ENCODE measurements at places on chromosomes 13 and 19.

GRCh38 chr13:70311191-70311590, 202.9 kb upstream of the KLHL1 start:
- no peak for DNase-seq

GRCh38 chr13:112893570-112894422, 75.2 kb upstream of the MCF2L start:
- no peak for DNase-seq

DNA sequence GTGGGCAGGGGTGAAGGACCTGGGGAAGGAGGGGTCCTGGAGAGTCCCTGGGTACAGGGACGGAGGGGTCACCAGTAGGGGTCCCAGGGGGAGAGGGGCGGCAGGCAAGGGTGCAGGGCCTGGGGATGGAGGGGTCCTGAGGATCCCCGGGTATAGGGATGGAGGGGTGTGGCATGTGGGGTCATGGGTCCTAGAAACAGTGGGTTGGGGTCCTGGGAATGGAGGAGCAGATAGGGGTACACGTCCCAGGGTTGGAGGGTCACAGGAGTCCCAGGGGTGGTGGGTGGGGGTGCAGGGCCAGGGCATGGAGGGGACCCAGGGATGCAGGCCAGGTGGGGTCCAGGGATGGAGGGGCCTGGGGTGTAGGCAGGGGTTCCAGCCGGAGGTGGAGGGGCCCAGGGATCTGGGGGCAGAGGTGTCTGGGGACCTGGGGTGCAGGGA, 1.4 kb downstream of the BTBD2 start:
- no peak for DNase-seq

DNA sequence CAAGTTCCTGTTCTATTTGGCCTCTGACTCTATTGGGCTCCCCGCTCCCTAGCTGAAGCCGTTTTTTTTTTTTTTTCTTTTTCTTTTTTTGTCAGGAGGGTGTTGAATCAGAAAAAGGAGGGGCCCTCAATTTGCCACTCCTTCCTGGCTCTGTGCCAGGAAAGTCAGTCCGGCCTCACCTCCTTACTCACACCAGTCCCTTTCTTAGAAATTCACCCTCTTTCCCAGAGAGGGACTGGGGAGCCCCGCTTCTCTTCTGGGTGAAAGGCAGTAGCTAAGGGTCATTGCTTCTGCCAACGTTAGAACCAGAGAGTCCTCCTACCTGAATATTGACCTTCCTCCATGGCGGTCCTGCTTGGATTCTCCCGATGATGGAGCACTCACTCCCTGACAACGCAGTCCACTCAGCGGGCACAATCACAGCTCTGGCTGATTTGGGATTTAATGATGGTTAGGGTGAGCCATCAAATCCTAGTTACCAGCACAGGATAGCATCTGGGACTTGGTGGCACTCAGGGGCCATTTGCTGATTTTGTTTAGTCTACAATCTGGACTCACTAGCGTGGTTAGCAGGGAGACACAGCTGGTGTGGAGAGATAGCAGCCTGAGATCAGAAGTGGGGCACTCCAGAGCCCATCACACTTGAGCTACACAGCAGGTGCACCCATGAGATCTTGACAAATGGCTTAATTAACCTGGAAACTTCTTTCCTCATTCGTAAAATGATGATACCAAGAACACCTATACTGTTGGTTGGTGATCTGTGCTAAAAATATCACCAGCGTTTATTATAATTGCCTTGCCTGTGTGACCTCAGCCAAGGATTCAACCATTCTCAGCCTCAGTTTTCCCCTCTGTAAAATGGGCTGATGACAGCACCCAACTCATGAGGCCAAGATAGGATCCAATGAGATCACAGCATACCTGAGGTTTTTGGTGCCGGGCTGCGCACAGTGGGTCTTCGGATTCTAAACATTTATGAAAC, 2.2 kb downstream of the FCER2 start:
- DNase-seq = peak; percentile 74

- no peak for DNase-seq
Measured at GRCh38 chr19:39997638-39998216, 867 bp downstream of the ZNF546 start.

GRCh38 chr13:80904386-80904785, 563.5 kb upstream of the SPRY2 start:
- DNase-seq = no peak

DNA sequence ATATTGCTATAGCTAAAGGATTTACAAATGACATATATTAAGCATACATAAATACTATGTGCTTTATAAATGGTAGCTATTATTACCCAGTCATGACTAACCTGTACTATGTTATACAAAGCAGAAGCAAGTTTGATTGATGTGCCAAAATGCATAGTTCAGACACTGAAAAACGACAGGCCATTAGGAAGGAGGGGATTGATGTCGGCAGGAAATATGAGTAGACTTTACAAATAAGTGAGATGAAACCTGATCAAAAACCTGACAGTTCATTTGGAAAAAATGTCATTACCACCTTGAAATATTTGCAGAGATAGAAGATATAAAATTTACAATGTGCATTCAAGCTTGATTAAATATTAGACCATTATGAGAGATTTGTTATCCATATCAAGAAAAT, 38.8 kb upstream of the TPP2 start:
- no peak for DNase-seq

DNA sequence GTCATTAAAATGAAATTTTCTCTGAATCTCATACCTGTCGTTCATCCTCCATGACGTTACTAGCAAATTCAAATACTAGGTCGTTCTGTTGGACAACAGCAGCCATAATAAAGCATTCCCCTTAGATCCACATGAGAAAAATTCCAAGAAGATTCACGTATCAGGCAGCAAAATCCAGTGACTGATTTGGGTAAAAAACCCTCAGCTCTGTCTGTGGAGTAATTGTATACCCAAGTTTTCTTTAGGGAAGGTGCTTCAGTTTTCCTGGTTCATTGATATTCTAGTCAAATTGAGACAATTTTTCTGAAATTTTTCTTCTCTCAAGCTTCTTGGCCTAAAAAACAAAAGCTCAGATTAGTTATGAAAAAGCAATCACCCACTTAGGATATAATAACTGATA, 37.2 kb downstream of the ELF1 start:
- no peak for DNase-seq

DNA sequence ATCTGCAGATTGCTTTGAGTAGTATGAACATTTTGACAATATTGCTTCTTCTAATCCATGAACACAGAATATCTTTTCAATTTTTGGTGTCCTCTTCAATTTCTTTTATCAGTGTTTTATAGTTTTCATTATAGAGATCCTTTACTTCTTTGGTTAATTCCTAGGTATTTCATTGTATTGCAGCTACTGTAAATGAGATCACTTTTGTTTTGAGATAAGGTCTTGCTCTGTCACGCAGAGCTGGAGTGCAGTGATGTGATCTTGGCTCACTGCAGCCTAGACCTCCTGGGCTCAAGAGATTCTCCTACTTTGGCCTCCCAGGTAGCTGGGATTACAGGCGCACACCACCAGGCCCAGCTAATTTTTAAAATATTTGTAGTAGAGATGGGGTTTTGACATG, 9.8 kb downstream of the CYP2A7 start:
- DNase-seq = peak; percentile 15

GRCh38 chr13:48504606-48505005, 28.3 kb downstream of the RCBTB2 start:
- DNase-seq = no peak

- DNase-seq = no peak
Measured at GRCh38 chr13:48255954-48256353, 22.9 kb downstream of the ITM2B start.

GRCh38 chr13:44347301-44347700, 26.3 kb upstream of the SERP2 start:
- no peak for DNase-seq

DNA sequence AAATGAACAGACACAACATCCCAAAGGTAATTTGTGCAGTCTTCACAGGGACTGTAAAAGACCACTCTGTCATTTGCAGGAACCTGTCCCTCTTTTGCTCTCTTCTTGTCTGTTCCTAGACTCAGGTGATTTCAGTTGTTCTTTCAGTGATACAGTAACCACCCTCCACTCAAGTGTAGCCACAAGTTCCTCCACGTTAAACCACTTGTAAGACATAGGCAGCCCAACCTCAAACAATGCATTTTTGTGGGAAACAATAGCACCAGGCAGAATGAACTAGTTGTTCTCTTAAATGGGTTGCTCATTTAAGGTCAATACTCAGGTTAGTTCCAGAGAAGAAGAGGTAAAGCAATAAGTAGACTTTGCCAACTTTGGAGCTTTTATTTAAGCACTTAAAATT, 359.4 kb downstream of the MZT1 start:
- DNase-seq = no peak

DNA sequence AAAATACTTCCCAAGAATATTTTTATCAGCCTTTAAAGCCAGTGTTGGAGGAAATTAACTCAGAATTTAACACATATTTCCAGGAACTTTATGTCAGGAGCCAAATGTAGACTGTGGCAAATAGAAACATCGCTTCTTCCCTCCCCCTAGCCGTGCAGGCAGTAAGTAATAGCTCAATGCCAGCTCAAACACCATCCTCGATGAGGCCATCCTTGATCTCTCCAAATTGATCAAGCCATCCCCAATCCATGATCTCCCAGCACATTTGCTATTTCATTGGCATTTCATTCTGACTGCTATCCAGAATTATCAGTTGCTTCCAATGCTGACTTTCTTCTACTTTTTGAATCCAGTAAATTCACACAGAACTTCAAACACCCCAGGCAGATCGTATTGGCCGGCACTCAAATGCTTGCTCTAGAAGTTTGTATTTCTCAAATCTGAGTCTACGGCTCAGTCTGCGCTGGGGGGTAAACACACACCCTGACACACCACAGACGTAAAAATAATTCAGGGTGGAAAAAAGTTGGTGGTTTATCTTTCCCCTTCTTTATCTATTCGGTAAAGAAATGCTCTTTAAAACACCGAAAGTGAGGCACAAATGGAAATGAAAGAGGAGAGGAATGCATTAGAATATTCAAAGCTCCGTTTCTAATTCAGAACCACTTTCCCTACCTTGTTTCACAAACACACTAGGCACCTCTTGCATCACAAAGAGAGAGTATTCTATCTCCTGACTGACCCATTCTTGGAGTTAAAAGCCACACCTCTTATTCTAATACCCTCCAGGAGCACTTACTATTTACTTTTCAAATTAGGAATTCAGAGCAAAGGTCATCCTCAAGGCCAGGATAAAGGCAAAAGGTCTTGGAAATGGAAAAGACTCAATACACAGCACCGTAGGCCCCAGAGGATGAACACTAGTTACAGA, 991 bp downstream of the OBI1 start:
- DNase-seq = peak; percentile 31

DNA sequence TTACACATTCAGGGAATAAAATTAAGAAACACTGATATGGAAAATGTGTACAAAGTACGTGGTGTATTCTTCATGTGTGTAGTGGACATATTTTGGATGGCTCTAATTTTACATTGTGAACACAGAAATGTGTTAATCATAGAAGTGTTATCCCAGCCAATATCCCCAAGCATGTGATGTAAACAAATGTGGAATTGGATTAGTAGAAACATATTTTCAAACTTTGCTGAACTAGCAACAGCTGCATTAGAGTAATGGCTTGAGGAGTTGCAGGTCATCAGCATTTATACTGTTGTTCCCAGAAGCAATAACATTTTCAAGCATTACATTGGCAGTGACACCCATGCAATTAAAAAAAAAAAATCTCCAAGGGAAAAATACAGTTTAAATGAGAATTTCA, 600.6 kb downstream of the SLITRK1 start:
- DNase-seq = no peak

DNA sequence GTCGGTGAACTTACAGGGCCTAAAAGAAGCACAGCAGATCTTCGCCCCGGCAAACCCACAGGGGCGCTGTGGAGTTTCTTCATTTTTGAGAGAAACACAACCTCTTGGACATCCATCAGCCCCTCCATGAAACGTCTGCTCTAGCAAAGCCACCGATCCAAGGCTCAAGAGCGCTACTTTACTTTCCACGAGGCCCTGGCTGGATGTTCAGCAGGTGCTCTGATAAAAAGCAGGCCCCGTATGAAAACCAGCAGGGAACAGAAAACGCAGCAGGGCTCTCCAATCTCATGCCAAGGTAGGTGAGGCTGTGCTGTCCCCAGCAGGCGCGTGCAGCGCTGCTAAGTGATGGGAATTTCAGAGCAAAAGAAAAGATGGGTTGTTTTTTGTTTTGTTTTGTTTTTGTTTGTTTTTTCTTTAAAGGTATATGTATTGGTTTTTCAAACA, 86.7 kb downstream of the IRS2 start:
- DNase-seq = peak; percentile 27

DNA sequence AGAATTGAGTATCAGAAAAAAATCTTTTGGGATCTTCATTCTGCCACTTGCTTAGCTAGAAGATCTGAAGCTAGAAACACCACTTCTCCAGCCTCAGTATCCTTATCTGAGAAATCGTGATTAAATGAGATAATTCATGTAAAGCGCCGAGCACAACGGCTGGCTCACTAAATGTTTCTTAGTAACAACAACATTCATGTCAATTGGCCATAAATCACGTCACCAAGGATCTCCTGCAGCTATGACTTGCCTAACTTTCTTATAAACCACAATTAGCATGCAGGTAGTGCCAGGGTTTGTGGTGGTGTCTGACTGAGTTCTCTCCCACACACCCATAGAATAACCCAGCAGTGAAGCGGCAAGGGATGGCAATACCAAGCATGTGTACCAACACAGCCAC, 501.3 kb downstream of the EFNB2 start:
- no peak for DNase-seq

DNA sequence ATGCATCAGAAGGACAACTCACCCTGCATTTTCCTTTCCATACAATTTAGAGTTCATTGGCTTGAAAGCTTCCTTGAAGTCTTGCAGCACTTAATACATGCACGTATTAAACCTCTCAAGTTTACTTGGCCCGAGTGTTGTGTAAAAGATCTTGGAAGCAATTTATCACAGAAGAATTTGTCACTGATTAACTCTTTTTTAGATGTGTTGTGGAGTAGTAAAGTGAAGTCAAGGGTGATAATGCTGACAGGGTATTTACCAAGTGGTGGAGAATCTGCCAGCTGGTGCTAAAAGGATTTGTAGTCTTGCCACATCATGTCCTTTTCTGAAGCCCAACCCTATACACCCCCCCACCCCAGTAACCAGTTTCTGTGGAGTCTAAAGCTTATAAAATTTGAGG, 421.0 kb upstream of the MIR17HG start:
- DNase-seq = no peak

DNA sequence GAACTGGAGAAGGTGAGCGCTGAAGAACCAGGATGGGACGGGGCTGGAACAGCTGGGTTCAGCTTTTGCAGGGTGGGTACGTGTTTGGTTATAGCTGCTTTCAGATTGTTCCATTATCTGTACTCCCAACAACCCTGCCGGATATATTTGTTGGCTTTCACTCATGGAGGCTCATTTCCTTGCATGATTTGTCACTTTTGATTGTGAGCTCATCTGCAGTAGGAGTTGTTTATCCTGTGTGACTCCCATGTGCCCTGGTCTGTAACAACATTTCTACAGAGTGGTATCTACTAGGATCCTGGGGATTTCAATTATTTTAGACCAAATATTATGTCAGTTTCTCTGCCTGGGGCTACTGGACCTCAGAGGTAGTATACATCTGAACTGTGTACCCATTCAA, 5.4 kb downstream of the ARL11 start:
- DNase-seq = no peak

DNA sequence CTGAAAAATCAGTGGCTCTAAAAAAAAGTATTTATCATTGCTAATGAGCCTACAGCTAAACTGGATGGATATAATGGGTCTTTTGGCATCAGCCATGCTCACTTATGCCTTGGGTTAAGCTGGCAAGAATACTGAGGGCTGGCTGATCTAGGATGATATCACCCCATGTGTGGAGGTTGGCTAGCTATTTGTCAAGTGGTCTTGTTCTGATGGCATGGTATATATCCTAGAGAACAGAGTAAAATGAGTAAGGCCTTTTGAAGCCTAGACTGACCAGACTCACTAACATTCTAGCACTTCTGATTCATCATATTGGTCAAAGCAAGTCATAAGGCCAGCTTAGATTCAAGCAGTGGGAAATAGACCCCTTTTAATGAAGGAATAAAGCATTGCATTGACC, 383.0 kb downstream of the SLITRK1 start:
- DNase-seq = no peak

Data from hematopoietic multipotent progenitor cell treated with erythropoietin and hydrocortisone succinate and interleukin-3 and kit ligand, for 8 days (in vitro differentiated cells).